ENCODE measurements at places on chromosomes 7 and 10.

DNA sequence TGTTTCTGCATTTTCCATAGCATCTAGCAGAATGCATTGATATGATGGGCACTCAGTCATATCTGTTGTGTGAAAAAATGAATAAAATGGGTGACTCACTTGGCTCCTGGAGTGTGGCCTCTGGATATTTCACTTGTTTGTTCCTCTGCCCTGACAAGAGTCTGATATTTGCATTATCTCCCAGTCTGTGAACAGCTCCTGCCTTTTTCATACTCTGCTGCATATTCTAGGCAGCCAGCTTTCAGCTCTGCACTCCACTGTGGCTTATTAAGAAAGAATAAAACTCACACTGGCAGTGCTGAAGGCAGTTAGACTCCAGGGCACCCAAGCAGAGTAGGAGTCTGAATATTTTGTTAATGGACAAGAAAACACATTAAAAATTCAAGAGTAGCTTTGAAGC lies 623.9 kb downstream of the SORCS1 start:
- no peak for DNase-seq

DNA sequence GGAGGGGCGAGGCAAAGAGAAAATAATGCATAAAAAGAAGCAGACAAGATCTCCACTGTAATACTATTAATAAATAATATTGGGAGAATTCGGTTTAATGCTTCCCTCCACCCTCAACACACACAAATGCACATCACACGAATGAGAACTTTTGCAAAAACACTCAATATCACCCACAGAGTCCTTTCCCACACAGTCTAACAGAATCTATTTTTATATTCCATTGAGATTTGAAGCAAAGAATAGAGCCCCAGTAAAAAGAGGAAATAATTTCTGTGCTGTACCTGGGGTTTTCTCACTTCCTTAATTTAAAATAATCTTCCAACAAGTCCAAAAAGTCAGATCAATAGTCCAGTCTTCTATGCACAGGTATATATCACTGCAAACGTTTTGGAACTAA lies 17.0 kb downstream of the PIK3AP1 start:
- DNase-seq = no peak

GRCh38 chr7:67661-68395 lies 124.5 kb upstream of the FAM20C start:
- DNase-seq = no peak

DNA sequence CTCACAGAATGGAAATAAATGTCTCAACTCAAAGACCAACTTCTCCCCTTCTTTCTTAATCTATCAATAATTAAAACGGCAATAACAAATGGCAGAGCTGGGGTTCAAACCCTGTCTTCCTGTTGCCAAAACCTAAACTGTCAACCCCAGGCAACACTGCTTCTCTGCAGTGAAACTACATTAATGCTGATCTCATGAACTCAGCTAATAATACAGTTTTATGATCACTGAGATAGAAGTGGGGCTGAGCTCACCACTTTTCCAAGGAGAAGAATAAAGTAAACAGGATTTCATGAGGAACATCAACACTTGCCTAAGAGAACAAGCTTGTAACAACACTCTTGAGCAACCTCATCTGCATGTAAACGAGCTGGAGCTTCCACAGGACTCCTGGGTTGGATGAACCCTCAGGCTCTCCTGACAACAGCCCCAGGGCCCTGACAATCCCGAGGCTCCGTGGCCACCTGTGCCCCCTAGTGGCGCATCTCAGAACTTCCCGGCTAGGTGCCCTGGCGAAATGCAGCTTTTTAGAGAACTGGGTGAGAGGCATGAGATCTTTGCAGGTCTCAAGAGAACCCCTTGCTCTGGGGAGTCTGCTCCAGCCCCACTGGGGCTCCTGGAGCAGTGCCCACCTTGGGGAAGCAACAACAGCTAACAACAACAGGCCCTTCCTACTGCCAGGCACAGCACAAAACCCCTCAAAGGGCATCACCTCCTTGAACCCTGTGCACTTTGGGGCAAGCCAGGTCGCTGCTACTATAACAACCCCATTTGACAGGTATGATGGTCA lies 169.3 kb downstream of the SH3PXD2A start:
- DNase-seq = peak; percentile 83

GRCh38 chr7:146619641-146620040 lies 503.0 kb downstream of the CNTNAP2 start:
- no peak for DNase-seq

GRCh38 chr10:79491143-79491835 lies 21.0 kb upstream of the EIF5AL1 start:
- DNase-seq = no peak

DNA sequence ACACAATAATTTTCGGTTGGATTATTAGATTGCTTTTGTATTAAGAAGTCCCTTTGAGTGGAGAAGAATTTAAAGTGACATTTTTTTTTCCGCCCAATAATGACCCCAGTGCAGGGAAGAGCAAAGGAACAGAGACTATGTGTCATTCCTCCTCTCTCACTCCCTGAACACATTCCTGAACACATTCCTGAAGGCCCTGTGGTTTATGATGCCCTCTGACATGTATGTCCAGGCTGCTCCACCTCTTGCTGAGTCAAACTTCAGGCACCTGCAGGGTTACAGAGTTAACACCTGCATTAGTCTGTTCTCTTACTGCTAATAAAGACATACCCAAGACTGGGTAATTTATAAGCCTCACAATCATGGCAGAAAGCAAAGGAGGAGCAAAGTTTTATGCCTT lies 704.0 kb upstream of the LRRN3 start:
- DNase-seq = no peak

GRCh38 chr7:133950855-133951254 lies 176.3 kb upstream of the LRGUK start:
- no peak for DNase-seq

DNA sequence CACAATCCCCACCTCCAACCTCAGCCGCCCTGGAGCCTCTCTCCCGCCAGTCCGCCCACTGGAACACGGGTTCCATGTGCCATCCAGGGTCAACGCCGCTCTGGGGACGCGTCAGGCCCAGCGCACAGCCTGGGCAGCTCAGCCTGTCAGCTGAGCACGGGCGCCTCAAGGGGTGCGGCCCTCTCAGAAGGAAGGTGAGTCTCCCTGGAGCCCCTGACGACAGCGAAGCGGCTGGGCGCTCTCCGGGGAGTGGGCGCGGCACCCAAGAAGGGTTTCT lies 1.2 kb upstream of the SLC18A3 start:
- no peak for DNase-seq

- DNase-seq = no peak
Observed at GRCh38 chr7:44133295-44133694, 7.8 kb downstream of the MYL7 start.

GRCh38 chr7:35630024-35630972 lies 64.6 kb downstream of the HERPUD2 start:
- DNase-seq = no peak

DNA sequence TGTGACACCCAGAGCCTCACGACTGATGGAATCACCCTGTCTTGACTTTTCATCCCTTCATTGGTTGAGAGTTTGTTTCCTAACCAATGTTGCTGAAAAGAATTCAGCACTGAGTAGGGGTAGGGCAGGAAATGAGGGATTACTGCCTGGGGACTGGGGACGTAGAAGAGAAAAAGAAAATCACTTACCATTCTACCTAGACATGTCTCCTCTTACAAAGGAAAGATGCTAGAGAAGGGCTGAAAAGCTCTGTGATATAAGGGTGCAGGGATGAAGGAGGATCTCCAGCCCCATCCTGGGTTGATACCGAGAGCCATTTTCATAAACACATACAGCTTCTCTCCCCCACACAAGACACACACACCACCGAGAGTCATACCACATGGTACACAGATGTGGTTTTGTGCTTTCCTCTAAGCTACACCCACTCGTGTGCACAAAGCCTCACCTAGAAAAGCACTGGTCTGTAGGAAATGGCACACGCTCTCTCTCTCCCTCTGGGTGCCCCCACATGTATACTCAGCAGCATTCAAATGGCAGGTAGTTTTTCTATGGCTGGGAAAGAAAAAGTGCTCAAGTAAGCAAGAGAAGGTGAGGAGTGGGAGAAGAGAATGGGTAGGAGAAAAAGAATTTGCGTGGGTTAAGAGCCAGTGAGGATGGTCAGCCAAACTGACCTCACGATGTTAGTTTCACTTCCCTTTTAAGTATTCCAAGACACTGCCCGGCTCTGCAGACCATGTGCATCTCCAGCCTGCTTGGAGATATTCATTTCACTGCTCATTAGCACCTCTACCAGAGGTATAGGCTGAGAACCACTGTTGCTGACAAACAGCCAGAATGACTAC lies 85.8 kb downstream of the CALD1 start:
- peak; percentile 39 for DNase-seq

DNA sequence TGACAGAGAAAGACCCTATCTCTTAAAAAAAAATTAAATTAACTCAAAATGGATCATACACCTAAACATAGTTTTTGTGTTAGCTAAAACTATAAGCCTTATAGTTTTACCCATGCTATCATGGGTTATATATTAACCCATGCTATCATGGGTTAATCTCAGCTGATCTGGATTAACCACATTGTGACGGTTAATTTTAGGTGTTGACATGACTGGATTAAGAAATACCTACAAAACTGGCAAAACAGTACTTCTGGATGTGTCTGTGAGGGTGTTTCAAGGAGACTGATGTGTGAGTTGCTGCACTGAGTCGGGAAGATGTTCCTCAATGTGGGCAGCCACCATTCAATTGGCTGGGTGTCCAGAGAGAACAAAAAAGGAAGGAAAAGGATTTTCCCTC lies 44.3 kb upstream of the FXYD4 start:
- no peak for DNase-seq

GRCh38 chr7:43179393-43179792 lies 66.9 kb downstream of the HECW1 start:
- DNase-seq = no peak

DNA sequence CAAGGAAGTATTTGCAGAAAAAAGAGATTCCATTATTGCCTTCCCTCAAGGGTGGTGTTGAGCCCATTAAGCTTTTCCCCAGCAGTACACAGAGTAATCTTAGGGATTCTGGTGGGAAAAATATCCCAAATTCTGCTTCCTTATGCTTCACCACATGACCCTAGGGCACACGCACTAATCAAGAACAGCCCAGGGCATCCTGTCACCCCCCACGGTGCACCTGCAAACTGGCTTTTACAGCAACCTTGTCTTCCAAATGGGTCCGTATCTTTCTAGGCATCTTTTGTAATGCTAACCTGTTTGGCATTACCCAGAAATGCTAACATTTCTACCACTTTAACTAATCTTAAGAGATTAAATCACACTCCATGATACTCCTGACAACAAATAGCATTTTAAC lies 926 bp upstream of the C7orf33 start:
- DNase-seq = no peak

DNA sequence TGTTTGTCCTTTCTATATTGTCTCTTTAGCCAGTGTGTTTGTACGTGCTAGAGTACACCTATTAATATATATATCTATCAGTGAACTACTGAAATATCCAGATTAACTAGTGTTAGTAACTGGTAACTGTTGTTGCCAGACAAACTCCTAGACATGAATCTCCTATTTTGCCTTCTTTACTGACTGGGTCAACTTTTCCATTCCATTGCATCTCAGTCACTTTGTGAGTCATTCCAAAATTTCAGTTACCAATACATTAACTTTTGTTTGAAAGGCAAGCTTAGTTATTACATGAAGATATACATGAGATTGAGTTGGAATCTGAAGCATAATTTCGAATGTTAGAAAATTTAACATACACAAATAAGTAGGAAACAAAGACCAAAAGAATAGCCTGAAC lies 51.4 kb downstream of the BTAF1 start:
- no peak for DNase-seq

DNA sequence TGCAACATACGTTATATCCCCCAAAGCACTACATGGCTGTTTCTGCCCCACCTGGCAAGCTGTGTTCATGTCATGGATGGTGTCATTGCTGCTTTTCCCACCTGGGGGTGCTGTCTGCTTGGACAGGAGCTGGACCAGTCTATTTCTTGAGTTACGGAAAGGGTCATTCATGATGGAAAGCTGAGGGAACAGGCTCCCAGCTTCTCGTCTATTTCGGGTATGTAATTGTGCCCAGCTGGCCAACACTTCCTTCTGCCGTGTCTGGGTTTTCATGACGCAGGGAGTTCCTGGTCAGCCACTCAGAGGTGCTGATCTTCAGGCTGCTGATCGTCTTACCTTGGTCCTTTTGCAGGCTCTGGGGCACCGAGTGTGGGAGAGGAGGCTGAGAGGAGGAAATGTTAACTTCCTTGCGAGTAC lies 8.6 kb downstream of the BTBD16 start:
- DNase-seq = no peak

- no peak for DNase-seq
Observed at GRCh38 chr7:148911626-148912025, 27.5 kb upstream of the EZH2 start.

- no peak for DNase-seq
Observed at GRCh38 chr7:90269163-90269562, 24.2 kb downstream of the CFAP69 start.

DNA sequence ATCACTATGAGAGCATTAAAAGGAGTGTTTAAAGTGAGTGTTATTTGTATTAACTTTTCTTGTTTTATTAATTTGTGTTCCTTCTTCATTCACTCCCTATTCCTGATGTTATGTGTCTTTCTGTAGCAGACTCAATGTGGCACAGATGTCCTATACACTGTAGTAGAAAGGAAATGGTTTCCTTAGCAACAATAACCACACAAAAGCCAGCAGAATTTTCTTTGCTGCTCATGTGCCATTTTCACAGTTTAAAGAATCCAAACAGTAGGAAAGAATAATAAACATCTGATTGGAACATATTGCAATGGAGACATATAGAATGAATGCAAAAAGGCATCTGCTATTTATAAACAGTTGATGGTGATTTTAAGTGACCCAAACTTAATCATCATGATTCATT lies 763.6 kb downstream of the PHTF2 start:
- DNase-seq = no peak

DNA sequence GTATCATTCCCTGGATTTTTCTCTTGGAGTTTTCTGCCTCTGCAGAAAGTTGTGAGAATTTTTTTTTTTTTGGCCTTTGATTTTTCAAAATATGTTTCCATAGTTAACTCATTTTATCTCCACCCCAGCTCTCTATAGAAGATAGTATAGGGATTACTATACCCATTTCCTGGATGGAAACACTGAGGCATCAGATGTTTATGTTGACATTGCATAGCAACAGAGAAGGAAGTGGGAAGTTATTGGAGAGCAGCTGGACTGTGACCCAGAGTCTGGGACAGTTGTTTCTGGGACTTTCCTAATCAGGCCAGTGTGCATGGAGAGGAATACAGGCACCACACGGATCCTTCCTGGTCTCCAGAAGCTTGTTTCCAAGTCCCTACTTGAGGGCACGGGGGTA lies 158.0 kb downstream of the CDH23 start:
- DNase-seq = no peak

Data from activated naive CD8-positive, alpha-beta T cell treated with anti-CD3 and anti-CD28 coated beads, Interleukin-2, amount 10 ng/mL, durations not matched to agents 7 days and 5 days (primary cell).